Activated T-cell treated with anti-CD3 and anti-CD28 coated beads, Interleukin-2, amount 50 U/mL, for 1 hour (primary cell): ENCODE measurements at places on chromosomes 16 and 17.
A peak's percentile ranks its signal among the peaks of the same experiment; 100 is the strongest.

GRCh38 chr16:71339236-71340171 is 19.0 kb upstream of the CALB2 start:
- no peak for DNase-seq

DNA sequence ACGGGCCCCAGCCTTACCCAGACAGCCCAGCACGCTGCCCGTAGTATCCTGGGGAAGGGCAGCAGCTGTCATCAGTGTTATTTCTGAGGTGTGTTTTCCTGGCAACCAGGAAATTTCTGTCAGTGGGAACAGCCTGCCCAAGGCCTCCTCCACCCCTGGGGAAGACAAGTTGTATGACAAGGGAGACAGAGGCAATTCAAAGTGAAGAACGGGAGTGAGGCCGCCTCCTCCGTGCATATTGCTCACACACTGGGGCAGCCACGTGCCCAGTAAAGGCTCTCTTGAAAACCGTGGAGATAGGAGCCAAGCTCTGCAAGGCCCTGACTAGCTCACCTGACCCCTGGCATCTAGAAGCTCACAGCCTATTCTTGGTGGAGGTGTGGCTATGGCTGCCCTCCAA is 57.6 kb downstream of the RAI1 start:
- DNase-seq, result no peak

GRCh38 chr17:50034498-50035364 is 21.2 kb upstream of the ITGA3 start:
- no peak for DNase-seq

DNA sequence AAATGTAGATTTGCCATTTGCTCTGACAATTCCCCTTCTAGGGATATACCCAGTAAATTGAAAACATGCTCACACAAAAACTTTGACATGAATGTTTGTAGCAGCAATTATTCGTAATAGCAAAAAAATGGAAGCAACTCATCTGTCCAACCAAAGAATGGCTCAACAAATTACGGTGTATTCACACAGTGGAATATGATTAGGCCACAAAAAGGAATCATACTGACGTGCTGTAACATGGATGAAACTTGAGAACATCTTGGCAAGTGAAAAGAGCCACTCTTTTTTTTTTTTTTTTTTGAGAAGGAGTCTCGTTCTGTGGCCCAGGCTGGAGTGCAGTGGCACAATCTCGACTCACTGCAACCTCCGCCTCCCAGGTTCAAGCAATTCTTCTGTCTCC is 24.1 kb upstream of the SPNS3 start:
- no peak for DNase-seq

DNA sequence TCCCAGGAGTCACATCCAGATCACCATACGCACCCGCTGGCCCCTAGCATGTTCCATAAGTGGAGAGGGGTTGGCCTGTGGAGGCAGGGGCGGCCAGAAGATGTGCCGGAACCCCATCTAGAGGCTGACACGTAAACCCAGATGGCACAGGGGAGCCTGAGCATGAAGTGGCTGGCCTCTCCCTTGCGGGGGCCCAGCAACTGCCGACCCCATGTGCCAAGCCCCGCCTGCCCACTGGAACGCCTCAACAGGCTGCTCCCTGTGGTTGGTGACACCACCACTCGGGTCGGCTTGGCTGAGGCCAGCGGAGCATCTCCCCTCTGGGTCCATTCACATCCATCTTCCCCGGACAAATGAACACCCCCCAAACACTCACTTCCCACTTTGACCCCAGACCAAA is 9.5 kb downstream of the BCAR1 start:
- no peak for DNase-seq

DNA sequence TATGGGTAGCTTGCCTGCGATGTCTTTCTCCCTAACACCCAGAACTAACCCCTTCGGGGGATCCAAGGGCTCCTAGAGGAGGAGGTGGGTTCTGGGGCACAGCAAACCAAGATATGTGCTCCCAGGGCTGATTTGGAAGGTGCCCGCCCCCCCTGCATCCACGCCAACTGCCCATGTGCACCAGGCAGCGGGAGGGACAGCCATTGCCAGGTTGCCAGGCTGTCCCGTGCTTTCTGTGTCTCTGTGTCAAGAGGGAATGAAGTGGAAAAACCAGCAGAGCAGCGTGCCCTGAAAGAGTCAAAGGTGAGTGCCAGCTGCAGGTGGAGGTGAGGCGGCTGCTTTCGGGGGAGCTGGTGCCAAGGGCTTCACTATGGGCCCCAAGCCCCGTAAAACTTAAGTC is 6.4 kb downstream of the TEKT5 start:
- no peak for DNase-seq

- DNase-seq, result no peak
Observed at GRCh38 chr17:72004011-72004427, 116.8 kb upstream of the SOX9 start.

- no peak for DNase-seq
Observed at GRCh38 chr17:65456368-65457151, 104.9 kb downstream of the AXIN2 start.

GRCh38 chr17:76808326-76808725 is 59.9 kb upstream of the MGAT5B start:
- no peak for DNase-seq

DNA sequence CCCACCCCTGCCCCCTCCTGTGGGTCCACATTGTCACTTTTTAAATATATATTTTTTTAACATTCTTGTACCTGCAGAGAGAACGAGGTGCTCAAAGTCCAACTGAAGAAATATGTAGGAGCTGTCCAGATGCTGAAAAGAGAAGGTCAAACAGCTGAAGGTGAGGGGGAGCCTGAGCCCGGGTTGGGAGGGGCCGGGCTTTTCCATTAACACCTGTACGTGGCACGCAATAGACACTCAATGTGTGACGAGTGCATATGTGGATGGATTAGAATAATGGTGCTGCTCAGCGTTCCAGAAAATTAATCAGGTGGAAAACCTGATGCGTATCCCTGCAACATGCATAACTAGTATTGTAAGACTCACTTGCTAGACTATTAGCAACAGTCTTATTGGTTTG is 223.0 kb downstream of the SNX29 start:
- DNase-seq, result no peak

GRCh38 chr17:79969906-79970305 is 65.8 kb downstream of the TBC1D16 start:
- no peak for DNase-seq

- DNase-seq, result no peak
Observed at GRCh38 chr17:68390888-68391545, 66.3 kb downstream of the WIPI1 start.

- DNase-seq, result no peak
Observed at GRCh38 chr16:17440131-17440530, 30.6 kb downstream of the XYLT1 start.

GRCh38 chr16:8204096-8204495 is 386.2 kb downstream of the TMEM114 start:
- no peak for DNase-seq

DNA sequence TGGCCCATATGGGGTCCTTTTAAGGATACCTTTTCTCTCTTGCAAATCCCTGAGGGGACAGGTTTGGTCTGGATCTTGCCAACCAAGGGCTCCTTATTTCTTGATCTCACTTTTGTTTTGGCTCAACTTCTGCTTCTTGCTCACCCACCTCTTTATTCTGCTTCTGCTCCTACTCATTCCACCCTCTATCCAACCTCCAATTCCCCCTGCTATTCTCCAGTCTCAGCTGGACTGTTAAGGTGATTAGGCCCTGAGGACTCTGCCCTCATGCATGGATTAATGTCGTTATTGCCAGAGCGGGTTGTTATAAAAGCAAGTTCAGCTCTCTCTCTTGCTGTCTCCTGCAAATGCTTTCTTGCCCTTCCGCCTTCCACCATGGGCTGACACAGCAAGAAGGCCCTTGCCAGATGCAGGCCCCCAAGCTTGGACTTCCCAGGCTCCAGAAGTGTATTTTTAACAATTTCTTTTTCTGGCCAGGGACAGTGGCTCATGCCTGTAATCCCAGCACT is 29.8 kb downstream of the LAT start:
- no peak for DNase-seq

GRCh38 chr17:57527221-57528057 is 217.7 kb downstream of the CCDC182 start:
- DNase-seq, result no peak

DNA sequence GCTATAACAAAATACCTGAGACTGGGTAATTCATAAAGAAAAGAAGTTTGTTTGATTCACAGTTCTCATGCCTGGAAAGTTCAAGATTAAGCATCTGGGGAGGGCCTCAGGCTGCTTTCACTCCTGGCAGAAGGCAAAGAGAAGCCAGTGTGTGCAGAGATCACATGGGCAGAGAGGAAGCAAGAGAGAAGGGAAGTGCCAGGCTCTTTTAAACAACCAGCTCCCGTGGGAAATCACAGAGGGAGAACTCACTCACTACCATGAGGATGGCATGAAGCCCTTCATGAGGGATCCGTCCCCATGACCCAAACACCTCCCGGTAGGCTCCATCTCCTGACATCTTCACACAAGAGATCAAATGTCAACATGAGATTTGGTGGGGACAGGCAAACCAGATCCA is 501.6 kb downstream of the MAF start:
- no peak for DNase-seq

DNA sequence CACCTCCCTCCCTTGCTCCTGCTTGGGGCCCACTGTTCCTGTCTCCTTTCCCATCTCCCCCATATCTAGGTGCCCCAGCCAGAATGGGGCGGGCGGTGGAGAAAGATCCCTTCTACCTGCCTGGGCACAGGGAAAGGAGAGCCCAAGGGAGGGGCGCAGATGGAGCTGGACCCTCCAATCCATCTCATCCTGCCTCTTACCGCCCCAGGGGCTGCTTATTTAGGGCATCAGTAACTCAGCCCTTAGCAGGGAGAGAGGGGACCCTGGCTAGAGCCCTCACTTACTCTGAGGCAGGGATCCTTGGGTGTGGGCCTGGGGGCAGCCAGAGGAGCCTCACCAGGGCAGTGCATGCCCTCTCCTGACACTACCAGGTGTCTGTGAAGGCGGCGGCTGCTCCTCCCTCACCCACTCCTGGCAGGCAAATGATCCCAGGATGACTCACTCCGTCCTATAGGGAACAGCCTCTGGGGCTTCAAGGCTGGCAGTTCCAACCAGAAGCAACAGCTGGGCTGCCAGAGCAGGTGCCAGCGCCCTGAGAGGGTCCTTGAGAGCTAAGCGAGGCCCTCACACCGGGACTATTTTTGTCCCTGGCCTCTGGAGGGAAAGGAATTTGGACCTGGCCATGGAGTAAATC is 16.3 kb upstream of the BCAR1 start:
- no peak for DNase-seq

DNA sequence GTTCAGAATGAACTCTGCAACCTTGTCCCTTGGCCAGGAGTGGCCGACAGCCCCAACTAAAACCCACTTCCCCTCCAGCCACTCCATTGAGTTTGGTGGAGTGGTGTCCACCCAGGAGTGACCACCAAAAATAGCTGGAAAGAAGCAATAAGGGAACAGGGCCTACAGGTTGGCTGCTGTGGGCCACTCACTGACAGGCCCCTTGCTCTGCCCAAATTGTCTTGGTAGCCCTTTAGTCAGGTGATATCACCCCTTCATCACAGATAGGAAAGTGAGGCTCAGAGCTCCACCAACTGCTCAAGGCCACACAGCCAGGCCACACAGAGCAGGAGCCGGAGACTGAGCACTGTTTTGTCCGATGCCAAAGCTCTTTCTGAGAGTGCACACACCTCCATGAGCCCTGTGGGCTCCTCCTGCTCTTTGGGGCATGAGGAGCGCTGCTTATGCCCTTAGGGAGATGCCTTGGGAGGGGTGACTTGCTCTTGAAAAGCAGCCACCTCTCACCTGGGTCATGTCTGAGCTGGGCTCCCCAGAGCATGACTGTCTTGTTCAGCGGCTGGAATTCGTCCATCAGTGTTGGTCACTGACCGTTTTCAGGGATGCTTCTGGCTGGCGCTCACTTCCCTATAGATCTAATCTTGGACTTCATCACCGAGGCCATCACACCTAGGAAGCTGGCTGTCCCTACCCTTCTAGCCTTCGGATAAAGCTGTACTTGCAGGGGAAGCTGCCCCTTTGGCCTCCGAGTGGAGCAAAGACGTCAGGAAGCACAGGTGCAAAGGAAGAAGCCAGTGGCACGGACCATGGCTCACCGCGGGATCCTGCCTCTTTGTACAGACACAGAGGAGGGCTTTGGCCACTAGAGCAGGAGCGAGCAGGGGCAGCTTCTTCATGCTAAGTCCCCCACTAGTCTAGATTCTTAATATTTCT is 186.0 kb upstream of the ZNF469 start:
- DNase-seq, result no peak

GRCh38 chr17:69761767-69762321 is 313.2 kb upstream of the KCNJ16 start:
- DNase-seq, result no peak

GRCh38 chr16:21701271-21701670 is 37.5 kb downstream of the OTOA start:
- DNase-seq, result no peak

GRCh38 chr16:11007714-11008280 is 63.4 kb downstream of the CLEC16A start:
- DNase-seq, result no peak

- DNase-seq, result peak; percentile 75
Observed at GRCh38 chr17:40191237-40192208, 14.3 kb downstream of the RAPGEFL1 start.

- no peak for DNase-seq
Observed at GRCh38 chr17:38561416-38562214, 44.1 kb downstream of the SRCIN1 start.
